ENCODE measurements at places on chromosomes 4 and X.
A peak's percentile ranks its signal among the peaks of the same experiment; 100 is the strongest.

DNA sequence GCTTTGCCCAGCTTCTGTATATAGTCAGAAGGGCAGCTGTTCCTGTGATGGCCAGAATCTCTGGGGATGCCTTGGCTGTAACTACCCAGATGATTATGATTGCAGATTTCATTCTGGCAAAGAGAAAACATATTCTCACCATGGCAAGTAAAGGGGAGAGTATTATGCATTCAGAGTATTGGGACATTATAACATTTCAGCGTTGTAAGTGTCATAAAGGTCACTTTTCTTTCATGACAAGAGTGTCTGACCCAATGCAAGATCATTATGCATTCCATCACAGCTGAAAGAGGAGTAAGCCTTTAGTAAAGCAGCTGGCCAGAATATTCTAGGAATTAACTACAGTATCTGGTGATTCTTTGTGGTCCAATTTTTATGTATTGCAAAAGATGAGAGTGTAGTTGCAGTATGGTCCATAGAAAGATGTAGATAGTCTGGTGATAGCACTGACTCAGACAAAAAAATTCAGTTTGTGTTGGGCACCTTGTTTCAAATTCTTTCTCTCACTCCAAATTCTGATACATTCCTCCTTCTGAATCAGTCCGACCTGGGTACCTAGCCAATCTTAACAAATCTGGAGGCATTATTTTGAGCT lies 2366.3 kb downstream of the PCDH7 start:
- no peak for DNase-seq

GRCh38 chr4:2399631-2400190 lies 18.7 kb downstream of the ZFYVE28 start:
- no peak for DNase-seq

DNA sequence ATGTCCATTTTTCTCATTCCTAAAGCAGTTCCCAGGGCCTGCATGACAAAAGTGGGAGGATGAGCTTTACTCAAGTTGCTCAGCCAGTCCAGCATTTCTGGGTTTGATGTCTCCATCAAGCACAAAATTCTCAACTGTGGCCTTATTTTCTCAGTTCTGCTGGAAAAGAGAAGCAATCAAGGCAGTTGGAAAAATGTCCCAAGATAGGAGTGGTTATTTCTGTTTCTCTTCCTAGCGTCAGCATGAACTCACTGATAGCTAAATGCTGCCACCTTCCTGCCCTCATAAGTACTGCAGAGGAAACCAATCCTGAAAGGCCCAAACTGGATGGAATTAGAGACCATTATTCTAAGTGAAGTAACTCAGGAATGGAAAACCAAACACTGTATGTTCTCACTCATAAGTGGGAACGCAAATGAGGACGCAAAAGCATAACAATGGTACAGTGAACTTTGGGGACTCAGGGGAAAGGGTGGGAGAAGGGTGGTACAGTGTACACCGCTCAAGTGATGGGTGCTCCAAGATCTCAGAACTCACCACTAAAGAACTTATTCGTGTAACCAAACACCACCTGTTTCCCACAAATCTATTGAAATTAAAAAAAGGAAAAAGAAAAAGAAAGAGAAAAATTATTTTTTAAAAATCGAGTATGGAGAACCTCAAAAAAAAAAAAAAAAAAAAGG lies 29.6 kb downstream of the ADH7 start:
- peak; percentile 0 for DNase-seq

- no peak for DNase-seq
Measured at GRCh38 chr4:151223465-151223864, 53.5 kb upstream of the PRSS48 start.

- DNase-seq, result no peak
Measured at GRCh38 chr4:74414149-74414809, 30.7 kb upstream of the AREG start.

GRCh38 chrX:69142788-69143469 lies 22.3 kb downstream of the PJA1 start:
- no peak for DNase-seq

GRCh38 chrX:42463706-42464490 lies 314.1 kb downstream of the PPP1R2C start:
- no peak for DNase-seq

DNA sequence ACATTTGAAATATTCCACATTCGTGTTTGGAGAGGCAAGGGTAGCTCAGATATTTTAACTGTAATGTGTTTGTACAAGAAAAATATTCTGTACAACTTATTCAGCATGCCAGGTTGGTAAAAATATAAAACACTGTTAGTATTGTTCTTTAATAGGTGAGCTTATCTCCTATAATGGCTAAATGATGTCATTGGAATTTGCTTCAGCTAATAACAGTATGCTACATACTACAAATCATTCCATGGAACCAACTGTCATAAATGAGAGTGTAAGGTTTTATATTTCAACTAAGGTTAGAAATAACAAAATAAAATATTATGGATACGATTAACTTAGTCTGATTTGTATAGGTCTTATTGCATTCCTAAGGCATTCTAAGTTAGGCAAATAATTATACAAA lies 206.6 kb downstream of the ADGRL3 start:
- peak; percentile 60 for DNase-seq

DNA sequence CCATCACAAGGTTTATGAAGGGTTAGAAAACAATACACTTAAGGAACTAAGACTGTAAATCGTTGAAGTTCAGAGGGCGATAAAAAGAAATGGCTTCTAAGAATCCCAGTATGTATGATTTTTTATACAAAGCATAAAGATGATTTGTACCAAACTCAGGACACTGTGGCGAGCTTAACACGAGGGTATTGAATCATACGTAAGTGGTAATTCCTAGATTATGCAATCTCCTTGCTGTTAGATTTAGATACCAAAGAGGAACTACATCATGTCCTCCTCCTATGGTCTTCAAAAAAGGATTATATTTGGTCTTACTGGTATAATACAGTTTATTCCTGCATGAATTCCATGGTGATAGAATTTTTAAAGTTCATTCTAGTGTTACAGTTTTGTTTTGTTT lies 23.9 kb downstream of the NFKB1 start:
- DNase-seq, result no peak

- DNase-seq, result no peak
Measured at GRCh38 chrX:3501833-3502535, 155.5 kb upstream of the MXRA5 start.

GRCh38 chr4:288891-289290 lies 16.4 kb downstream of the ZNF732 start:
- DNase-seq, result no peak

DNA sequence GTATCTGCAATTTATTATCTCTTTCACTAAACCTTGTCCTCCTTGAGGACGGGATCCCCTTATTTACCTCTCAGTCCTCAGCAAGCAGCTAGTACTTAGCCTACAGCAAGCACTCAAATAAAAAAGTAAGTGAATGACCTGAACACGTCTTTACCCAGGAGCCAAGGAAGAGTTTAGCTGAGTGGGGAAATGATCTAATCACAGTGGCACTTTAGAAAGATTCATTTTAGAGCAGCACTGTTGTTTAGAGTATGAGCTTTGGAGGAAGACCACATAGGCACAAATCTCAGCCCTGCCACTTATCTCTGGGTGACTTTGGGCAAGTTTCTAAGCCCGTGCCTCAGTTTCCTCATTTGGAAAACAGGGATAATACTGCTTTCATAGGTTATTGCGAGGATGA lies 2.7 kb downstream of the FAM120C start:
- no peak for DNase-seq

GRCh38 chr4:94141001-94141400 lies 66.7 kb upstream of the SMARCAD1 start:
- no peak for DNase-seq

DNA sequence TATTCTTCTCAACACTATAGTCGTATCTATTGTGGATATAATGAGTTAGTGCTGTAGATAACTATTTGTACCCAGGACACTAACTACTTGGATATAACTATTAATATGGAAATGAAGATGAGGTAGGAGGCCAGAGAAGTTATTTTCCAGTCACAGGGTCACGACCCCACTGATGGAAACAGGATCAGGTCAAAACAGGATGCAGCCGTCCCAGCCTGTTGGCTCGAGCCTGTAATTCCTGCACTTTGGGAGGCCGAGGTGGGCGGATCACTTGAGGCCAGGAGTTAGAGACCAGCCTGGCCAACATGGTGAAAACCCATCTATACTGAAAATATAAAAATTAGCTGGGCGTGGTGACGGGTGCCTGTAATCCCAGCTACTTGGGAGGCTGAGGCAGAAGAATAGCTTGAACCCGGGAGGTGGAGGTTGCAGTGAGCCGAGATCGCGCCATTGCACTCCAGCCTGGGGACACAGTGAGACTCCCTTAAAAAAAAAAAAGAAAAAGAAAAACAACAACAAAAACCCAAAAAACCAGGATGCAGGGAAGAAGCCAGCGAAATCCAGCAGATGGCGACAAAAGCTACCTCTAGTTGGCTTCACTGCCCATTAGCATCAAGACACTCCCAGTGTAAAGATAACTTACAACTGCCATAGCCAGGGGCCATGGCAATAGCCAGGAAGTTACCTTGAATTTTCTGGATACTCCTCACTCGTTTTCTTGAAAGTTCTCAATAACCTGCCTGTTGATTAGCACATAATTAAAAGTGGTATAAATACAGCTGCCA lies 37.9 kb upstream of the NKAP start:
- peak; percentile 14 for DNase-seq

- DNase-seq, result no peak
Measured at GRCh38 chrX:129647418-129648410, 7.0 kb downstream of the APLN start.

GRCh38 chr4:76736414-76736813 lies 161.5 kb downstream of the SOWAHB start:
- no peak for DNase-seq

GRCh38 chr4:110046588-110047049 lies 133.9 kb downstream of the EGF start:
- DNase-seq, result no peak

- peak; percentile 21 for DNase-seq
Measured at GRCh38 chr4:159455675-159456237, 352.9 kb downstream of the RAPGEF2 start.

DNA sequence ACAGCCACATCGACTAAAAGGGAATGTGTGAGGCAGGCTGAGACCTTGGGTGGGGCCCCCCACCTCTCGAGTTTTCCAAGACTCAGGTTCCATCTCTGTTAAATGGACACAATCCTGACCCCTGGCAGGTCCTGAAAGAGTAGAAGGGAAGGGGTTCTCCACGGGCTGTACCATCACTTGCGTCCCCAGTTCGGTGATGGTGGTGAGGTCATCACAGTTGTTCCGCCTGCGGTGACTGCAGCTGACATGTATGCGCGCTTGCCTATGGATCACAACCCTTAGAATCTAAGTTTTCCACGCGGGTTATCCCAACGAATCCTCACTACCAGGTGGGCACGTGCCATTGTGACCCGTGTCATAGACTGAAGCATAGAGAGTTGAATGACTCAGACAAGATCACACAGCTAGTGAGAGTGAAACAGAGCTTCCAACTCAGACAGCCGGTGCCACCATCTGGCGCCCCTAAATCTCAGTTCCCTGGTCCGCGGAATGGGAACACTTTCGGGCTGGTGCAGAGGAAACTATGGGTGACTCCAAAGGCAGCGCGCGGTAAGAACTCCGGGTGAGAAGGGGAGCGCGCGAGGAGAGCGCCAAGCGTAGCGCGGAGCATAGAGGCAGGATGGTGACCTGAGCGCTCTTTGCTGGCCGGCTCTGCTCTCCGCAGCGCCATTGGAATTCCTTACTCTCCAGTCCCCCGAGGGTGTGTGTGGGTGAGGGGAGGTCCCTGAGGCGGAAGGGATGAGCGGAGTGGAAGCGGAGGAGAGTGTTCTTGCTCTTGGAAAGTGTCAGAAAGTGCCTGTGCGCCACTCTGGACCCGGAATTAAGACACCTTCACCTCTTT lies 10.5 kb downstream of the MSX1 start:
- DNase-seq, result no peak

- DNase-seq, result no peak
Measured at GRCh38 chr4:6058531-6059374, 40.5 kb upstream of the C4orf50 start.

- DNase-seq, result no peak
Measured at GRCh38 chr4:53779025-53779424, 187.7 kb upstream of the LNX1 start.

GRCh38 chrX:154312116-154312515 lies 16.5 kb downstream of the TKTL1 start:
- DNase-seq, result no peak

GRCh38 chr4:86757468-86757867 lies 91.7 kb downstream of the SLC10A6 start:
- DNase-seq, result no peak
